Activated CD4-positive, CD25-positive, alpha-beta regulatory T cell treated with anti-CD3 and anti-CD28 coated beads, Interleukin-2, amount 50 U/mL, for 24 hours (primary cell): ENCODE measurements at places on chromosomes 2 and 18.

DNA sequence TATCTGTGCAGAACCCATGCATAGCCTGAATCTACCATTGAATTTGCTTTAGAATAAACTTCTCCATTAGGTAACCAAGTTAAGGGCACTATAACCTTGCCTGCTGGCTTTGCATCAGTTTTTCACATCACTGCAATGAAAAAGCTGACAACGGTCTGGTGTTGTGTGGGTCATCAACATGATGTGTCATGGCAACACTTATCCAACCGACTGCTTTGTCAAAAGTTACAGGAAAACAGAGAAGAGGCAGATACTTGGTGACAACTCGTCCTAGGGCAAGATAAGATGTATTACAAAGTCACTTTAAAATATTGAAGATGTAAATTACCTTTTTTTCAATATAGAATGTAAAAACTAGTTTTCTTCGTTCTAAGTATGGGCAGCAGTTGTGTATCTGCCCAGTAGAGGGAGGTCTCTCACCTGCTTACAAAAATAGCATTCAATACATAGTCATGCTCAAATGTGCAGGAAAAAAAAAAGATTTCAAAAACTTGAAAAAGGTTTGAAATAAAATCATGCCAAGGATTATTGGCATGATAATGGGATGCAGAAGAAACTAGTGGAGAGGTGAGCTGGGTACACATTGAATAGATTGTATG is 96.3 kb downstream of the EVA1A start:
- no peak for ATAC-seq

GRCh38 chr18:59994357-59994756 is 94.6 kb downstream of the PMAIP1 start:
- no peak for ATAC-seq

DNA sequence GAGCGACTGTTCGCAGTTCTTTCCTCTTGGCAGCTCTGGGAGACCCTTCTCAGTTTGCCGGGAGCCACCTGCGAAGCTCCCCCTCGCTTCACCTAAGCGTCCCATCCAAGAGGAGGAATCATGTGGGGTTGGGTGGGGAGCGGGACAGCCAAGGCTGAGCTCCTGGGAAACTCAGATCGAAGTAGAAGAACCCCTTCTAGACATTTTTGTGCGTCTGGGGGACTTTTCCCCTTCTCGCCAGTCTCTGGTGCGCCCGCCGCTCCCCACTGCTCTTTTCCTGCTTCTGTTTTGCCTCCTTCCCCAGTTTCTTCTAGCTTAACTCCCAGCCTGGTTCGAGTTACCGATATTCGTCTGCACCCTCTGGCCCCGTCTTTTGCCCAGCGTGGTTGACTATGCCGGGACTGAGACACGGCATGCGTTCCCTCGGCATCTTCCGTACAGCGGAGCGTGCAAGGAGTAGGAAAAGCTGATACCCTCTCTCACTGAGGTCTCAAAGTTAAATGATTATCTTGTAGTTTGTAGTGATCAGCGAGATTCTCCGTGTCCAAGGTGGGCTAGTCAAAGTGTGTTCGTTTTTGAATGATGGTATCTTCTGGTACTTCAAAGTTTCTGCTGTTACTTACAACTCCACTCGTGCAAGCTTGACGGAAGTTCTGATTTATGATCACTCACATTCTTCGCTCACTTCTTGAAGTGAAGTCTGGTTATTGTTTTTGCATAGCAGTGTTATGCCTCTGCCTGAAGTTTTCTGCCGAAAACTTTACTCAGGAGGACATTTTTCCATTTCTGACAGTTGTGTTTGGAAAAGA is 664 bp downstream of the CAMKMT start:
- ATAC-seq = peak; percentile 28

GRCh38 chr18:35089891-35090550 is 48.8 kb downstream of the MAPRE2 start:
- ATAC-seq = no peak

DNA sequence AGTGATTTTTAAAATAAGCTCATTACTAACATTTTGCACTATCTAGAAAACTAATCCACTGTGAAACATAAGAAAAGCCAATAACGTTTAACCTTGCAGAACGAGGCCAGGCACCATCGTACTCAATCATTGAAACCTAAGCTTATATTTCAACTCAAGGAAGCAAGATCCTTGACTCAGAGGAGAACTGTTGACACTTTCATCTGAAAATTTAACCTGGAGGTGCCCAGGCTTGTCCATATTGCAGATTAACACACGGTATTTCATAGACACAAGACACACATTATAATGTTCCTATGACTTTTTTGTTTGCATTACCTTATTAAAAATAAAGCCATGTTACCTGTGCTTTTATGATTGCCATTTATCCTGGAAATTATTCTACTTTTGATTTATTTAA is 89.6 kb downstream of the ZNF385B start:
- ATAC-seq = no peak

DNA sequence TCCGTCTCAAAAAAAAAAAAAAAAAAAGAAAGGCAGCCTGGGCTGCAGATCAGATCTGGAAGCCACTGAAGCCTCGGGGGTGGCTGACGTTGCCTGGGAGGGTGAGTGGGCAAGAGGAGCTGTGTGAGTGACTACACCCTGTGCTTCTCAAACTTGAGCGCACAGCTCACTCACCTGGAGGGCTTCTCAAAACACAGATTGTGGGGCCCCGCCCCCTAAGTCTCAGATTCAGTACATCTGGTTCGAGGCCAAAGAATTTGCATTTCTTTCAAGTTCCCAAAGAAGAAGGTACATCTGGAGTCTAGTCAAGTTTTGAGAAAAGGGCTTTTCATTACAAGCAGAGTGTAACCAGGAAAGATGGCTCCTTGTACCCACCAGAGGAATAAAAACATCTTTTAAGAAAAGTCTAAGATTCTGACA is 97.7 kb upstream of the CAB39 start:
- ATAC-seq = peak; percentile 80

- ATAC-seq = no peak
These were observed 143.7 kb downstream of the LAMA3 start for GRCh38 chr18:23832911-23833310.

GRCh38 chr2:224252631-224253030 is 149.3 kb downstream of the FAM124B start:
- ATAC-seq = no peak
